ENCODE measurements at places on chromosomes 1 and 21.

DNA sequence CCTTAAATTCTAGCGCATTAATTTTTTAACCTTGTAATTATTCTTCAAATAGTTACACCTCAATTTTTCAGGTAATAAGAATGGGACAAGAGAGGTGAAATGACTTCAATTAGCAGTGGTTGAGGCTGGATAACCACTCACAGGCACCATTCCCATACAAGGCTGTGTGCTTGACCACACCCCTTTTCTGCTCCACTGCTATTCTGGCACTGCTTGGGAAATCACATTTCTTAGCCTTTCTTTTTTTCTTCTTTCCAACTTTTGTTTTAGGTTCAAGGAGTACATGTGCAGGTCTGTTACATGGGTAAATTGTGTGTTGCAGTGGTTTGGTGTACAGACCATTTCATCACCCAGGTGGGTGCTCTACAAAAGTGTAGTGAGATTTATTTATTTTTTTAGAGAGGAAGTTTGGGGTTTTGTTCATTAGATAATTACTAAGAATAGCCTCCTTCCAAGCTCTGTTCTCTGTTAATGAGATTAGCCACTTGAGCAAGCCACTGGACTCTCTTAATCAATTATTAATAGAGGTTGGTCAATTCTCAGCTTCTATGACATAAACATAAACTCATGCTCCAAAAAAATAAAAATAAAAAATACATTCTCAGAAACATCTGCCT, 14.4 kb downstream of the ILDR2 start:
- no peak for DNase-seq

DNA sequence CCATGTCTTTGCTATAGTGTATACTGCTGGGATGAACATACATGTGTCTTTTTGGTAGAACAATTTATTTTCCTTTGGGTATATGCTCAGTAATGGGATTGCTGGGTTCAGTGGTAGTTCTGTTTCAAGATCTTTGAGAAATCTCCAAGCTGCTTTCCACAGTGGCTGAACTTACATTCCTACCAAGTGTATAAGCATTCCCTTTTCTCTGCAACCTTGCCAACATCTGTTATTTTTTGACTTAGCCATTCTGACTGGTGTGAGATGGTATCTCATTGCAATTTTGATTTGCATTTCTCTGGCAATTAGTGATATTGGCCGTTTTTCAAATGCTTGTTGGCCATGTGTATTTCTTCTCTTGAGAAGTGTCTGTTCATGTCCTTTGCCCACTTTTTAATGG, 37.5 kb upstream of the ANGPTL1 start:
- no peak for DNase-seq

DNA sequence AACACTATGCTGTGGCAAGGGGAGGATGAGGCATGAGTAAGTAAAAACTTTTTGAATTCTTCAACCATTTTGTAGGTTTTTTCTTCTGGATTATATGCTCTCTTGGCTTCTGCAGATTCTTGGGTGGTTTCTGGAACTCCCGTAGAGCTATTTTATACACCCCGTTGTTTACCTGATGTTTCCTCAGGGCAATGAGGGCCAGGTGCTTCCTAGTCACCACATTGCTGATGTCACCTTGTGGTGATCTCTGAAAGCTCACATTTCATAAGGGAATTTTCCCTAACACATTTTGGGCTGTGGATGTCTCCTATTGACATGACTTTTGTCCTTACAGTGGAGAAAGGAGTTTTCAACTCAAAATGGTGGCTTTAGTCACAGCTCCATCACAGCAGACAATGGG, 356.6 kb downstream of the PLA2G4A start:
- no peak for DNase-seq

DNA sequence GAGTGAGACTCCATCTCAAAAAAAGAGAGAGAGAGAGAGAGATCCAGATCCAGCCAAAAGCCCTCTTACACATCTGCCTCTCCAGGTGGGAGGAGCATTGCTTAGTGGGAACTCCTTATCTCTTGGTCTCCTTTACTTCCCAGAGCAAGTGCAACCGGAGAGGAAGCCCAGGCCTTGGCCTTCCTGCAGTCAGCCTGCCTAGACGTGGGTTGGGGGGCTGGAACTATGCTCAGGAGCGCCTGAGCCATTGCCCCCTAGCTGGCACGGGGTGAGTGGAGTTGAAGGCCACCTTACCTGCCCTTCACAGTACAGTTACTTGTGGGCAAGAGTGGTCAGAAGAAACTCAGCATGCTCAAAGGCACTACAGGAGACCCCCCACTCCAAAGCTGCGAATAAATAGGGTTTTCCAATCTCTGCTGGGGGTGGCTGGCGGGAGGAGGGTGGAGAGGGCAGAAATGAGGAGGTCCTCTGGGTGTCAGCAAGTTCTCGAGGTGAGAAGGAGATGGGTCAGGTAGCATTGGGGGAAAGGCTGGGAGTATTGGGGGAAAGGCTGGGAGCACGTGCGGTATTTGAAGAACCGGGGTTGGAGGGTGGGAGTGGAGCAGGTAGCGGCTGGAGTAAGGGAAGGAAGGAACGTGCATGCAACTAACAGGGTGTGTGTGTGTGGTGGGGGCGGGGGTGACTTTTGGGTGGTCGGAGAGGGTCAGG, 4.7 kb upstream of the DMBX1 start:
- no peak for DNase-seq

DNA sequence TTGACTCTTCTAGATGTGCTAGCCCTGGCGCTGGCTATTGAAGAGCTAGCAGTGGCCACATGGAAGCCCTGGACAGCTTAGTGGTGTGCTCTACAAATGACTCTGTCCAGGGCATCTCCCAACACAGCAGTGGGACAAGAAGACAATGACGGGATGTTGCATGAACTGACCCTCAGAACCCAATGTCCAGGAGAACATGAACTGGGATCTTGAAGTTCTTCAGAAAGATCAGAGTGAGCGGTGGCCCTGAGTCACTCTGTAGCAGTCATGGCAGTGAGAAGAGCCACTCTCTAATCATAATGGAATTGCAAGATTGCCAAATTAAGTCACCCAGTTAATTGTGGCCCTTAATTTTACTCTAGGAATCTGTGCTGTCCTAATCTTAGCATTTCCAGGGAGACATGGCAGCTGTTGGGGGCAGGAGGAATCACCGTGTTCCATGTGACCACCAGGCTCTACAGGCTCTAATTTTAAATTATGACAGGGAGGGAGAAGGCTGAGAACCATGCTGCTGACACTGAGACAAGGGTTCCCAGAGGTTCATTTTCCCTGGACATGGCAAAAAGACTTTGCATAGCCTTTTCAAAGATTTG, 10.2 kb upstream of the OBSCN start:
- DNase-seq: no peak

- no peak for DNase-seq
These were observed 13.6 kb downstream of the DIP2A start for GRCh38 chr21:46472246-46472645.

DNA sequence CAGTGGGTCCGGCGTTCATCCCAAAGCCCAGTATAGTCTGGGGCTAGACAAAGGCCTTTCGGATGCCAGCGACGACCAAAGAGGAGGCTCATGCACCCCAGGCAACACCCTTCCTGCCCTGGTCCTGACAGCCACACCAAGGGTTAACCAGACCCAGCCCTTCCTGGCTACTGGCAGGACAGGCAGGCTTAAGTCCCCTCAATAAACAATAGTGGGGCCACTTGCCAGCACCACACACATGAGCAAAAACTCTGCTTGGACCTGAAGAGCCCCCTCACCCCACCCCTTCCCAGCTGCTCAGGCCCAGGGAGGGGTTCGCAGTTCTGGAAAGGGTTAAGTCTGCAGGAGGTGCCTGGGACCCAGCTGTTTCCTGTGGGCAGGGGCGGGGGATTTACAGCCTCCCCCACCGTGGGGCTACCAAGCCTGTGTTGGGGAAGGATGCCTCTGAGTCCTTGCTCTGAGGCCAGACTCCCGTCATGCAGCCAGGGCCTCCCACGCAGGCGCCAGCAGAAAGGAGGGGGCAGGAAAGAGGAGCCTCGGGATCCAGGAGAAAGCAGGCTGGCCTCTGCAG, 18.2 kb downstream of the PHLDA3 start:
- DNase-seq: no peak

DNA sequence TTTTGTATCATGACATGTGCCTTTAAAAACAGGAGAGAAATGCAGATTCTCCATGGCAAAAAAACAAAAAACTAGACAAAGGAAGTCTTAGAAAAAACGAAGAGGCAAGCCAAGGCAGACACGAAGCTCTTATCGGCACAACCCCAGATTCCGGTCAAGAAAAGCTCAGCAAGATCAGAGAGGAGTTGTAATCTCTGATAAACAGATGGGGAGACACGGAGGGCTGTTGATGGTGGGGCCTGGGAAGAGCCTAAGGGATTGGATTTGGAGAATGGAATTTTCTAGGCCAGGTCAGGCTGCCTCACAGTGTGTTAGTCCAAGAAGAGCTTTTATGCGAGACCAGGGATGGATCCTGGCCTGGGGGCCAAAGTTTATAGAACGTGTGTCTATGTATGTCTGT, 96.2 kb upstream of the AKT3 start:
- no peak for DNase-seq

- DNase-seq: no peak
These were observed 18.6 kb upstream of the PAX7 start for GRCh38 chr1:18612073-18612472.

- DNase-seq: no peak
These were observed 961 bp upstream of the TDRD5 start for GRCh38 chr1:179590671-179591070.

DNA sequence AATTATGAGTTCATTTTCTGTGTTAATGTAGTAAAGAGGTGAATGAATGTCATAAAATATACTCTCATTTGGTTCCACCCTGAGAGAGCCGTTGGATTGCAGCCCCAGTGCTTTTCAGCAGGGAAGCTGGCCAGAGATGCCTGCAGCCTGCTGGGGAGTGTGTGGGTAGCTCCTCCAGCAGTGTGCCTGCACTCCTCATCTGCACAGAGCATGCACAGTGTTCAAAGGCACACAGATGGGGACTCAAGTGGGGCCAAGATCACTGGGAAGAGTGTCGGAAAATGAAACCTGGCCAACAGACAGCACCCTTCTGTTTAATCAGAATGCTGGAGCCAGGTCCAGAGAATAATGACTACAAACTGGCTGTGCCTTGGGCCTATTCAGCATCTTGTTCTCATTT, 206.8 kb downstream of the ST6GALNAC3 start:
- no peak for DNase-seq

DNA sequence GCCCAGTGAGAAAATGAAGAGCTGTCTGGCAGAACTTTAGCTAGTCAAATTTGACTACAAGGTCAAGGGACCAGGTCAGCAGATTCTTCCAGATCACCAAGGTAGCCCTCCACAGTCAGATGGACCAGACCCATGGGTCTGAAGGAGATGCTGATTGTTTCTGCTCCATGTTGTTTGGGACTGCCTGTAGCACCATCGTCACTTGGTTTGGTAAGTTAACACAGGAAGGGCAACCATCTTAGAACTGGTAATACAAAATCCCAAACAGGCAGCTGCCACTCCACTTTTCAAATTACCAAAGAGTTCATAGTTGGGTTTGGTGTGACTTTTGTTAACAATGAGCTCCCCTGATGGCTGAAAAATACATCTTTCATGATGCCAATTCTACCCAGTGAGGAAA, 9.0 kb downstream of the ITPKB start:
- no peak for DNase-seq

All from NCI-H510A (cell line).